ENCODE measurements at places on chromosomes 12 and 14.

GRCh38 chr14:20970647-20970982 is 15.3 kb downstream of the RNASE2 start:
- DNase-seq, result no peak

- no peak for DNase-seq
Observed at GRCh38 chr12:6968426-6968825, 2.0 kb downstream of the PHB2 start.

DNA sequence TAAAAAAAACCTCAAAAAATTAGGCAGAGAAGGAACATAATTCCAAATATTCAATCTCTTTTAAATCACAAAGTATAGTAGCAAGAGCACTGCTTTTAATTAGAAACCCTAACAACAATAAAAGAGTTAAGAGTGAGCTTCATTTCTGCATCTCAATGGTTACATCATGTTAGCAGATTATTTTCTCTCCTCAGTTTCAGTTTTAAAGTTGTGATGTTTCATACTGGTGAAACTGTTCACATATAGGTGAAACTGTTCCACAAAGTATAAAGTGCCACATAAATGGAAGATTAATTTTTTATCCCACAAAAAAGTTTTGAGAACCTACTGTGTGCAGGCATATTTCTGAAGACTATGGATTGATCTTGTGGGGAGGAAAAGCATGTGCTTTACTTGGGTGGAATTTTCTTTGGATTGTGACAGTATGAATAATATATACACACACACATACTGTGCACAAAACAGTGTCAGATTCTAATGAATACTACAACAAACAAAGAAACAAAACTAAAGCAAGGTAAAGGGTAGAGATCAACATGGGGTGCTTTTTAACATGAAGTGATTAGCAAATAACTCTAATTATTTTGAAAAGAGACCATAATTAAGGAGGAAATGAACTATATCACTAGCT is 17.1 kb downstream of the LUM start:
- DNase-seq, result no peak

DNA sequence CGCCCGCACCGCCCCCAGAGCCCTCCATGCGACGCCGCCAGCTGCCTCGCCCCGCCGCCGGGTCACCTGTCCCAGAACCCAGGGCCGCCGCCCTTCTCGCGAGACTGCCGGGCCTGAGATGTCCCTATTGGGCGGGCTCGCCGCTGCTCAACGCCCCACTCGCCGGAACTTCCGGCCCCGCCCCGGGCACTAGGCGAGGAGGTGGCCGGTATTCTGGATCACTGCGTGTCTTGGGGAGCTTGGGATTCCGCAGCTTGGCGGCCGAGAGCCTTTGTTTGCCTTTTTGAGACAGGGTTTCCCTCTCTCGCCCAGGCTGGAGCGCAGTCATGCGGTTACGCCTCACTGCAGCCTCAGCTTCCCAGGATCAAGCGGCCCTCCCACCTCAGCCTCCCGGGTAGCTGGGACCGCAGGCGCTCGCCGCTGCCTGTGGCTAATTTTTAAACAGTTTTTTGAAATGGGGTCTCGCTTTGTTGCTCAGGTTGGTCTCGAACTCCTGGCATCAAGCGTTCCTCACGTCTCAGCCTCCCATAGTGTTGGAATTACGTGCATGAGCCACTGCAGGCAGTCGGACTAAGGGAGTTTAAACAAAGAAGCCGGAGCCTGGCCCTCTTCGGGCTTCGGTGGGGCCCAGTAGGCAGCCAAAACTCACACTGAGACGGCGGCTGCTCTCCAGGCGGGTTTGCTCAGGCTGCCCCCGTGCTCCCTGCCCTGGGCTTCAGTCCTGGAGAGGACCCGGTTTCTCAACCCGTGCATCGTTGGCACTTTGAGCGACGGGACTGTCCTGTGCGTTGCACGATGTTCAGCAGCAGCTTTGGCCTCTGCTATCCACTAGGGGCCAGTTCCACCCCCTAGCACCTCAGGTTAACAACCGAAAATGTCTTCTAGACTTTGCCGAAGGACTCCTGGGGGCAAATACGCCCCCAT is at the start of gene SLC15A4:
Gene SLC15A4, minus strand, starts transcription at position 43 of the 924 bp plus-strand sequence. Its CDS starts 15 bp downstream, at position 28.
- peak; percentile 92 for DNase-seq

- DNase-seq, result peak; percentile 78
Observed at GRCh38 chr14:21525962-21526671, at the start of gene SALL2. TSS of gene SALL2 (minus strand) at chr14:21526346. CDS start at chr14:21526127, 219 bp downstream.

- no peak for DNase-seq
Observed at GRCh38 chr12:114995891-114996290, 311.9 kb upstream of the TBX3 start.

GRCh38 chr12:120847814-120848213 is 56.3 kb downstream of the SPPL3 start:
- no peak for DNase-seq

GRCh38 chr12:94195483-94195882 is 47.1 kb downstream of the PLXNC1 start:
- no peak for DNase-seq

GRCh38 chr14:51574009-51574408 is 77.7 kb upstream of the FRMD6 start:
- DNase-seq, result no peak

- no peak for DNase-seq
Observed at GRCh38 chr14:68770553-68771286, 22.1 kb downstream of the ZFP36L1 start.

DNA sequence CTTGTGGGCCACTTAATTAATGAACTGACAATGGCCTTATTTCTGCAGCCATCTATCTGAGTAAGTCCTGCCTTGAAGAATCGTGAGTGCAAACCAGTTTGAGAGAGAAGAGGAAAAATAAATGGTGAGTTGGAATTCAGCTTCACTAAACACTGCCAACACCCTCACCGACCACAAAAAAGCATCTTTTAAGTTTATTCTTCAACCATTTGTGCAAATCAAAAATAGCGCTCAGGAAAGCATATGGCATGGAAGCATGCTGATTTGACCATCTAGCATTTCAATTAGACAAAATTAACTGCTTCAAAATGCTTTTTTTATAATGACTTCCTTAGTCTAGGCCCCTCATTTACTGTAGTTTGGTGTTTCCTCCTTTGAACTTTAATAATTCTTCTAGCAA is 294.0 kb downstream of the PPFIA2 start:
- DNase-seq, result no peak

DNA sequence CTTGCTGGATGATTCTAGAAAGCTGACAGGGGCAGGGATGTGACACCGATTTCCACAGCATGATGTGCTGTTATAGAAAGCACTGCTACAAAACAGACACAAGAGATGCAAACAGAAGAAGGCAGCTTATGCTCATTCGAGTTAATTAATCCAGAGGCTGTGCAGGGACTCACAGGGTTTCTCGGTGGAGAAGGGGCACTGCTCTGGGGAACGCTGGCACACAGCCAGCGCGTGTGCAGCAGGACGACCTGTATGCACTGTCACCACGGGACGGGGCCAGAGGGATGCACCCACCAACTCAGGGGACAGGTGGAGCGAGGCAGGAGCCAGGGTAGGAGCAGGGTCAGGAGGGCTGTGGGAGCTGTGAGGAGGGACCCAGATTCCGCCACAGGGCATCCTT is 143.5 kb downstream of the RIMBP2 start:
- no peak for DNase-seq
